T-cell (primary cell): ENCODE measurements at places on chromosomes 12 and 14.

GRCh38 chr12:7637615-7638014, 28.1 kb downstream of the APOBEC1 start:
- no peak for DNase-seq

DNA sequence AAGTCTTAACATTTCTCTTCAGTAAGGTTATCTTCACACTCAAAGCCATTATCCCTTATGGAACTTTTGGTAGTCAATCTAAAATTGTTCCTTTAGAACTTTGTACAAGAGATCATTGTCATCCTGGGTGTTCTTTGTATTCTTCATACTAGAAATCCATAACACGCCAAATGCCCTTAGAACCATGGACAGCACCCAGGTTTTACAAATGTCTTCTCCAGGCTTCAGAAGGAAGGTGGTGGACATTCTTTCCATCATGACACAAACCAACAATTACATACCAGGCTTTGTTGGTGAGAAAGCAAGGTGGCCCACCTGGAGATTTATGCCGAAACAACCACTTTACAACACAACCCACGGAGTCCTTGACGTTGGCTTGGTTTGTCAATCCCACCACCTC, 365.6 kb upstream of the TBX3 start:
- no peak for DNase-seq

DNA sequence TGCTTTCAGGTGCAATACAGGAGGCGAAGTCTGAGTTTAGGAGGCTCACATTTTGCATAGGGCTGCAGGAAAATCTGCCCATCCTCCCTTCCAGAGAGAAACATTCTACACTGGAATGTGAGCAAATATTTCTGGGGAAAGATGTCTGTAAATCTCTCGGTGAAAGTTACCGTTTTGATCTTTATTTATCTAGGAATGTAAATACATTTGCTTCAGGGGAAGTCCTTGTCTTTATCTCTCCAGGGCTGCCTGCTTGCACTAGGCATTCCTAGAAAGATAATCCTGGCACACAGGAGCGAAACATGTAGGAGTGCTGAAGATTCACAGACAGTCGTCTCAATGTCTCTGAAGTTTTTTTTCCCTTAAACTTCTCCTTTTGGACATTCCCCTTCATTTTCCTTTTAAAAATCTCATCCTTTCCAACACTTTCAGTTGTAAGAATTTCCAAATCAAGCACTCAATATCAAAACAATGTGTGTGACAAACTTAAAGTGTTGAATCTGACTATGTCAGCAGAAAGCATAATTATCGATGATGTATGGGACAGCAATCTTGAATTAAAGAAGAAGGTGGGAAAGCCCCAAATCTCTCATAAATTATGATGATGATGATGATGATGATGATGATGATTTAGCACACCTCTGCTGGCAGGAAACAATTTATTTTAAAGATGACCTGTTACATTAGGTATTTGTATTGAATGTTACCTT, 113.4 kb upstream of the RESF1 start:
- DNase-seq, result no peak

GRCh38 chr12:129868575-129868974, 35.2 kb downstream of the TMEM132D start:
- DNase-seq, result no peak

DNA sequence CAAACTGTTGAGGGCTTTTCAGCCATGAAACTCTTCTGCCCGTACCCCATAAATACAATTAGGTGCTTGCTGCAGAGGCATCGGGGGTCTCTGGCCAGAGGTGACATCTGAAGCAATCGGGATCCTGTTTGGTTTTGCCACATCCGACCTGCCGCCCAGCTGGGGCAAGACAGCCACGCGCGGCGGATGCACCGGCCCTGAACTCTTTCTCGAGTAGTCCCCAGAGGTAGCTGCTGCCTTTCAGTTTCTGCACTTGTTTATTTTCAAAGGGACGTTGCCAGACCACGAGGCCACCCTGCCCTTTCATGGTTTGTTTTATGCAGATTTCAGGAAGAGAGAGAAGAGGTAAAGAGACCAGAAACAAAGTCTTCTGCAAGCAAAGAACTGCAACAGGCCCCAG, 10.6 kb upstream of the MLXIP start:
- peak; percentile 50 for DNase-seq

DNA sequence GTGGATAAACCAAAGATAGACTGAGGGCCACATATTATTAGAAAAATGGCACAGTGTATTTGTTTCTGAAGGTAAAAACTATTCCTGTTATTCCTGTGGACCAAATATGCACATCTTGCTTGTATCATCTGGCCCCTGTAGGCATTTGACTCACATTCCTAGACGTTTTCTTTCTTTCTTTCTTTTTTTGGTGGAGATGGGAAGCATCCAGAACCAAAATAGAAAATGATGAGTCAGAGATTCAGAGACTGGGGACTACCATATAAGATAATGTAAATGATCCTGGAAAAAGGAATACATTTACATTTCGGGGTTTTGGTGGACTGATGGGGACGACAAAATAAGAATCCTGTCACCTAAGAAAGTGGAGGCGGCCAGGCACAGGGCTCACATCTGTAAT, 24.2 kb downstream of the TRIM9 start:
- DNase-seq, result no peak

DNA sequence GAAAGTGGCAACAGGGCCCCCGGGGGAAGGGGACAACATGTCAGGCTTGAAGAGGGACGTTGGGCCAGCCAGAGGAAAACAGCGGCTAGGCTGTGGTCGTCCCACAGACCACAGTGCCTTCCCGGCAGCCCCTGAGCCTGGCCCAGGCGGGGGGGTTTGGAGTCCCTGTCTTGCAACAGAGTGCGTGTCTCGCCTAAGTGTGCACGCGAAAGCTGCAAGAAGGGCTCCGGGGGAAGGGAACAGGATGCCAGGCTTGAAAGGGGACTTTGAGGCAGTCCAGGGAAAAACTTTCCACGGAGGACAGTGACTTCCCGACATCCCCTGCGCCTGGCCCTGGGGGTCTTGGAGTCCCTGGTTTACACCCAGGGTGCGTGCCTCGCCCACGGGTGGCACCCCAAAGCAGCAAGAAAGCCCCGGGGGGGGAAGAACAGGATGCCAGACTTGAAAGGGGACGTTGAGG, 157.5 kb upstream of the ALG10B start:
- no peak for DNase-seq

GRCh38 chr12:103814436-103814835, 26.6 kb downstream of the NT5DC3 start:
- no peak for DNase-seq

GRCh38 chr14:33908540-33909223, 42.2 kb downstream of the EGLN3 start:
- no peak for DNase-seq

DNA sequence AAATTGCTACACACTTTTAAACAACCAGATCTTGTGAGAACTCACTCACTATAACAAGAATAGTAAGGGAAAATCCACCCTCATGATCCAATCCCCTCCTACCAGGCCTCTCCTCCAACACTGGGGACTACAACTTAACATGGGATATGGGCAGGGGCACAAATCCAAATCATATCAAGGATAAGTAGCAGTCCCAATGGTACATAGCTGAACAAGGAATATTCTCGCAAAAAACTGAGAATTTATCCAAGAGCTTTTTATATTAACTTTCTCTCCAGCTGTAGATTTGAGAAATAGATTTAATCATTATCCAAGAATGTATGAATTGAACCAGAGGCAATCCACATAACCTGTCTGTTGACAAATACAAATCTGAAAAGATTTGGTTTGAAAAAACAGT, 185.2 kb downstream of the TMTC3 start:
- DNase-seq, result no peak

- DNase-seq, result peak; percentile 87
Measured at GRCh38 chr12:111444925-111445725, 39.4 kb downstream of the SH2B3 start.

GRCh38 chr12:27502021-27502435, 22.0 kb upstream of the PPFIBP1 start:
- no peak for DNase-seq

DNA sequence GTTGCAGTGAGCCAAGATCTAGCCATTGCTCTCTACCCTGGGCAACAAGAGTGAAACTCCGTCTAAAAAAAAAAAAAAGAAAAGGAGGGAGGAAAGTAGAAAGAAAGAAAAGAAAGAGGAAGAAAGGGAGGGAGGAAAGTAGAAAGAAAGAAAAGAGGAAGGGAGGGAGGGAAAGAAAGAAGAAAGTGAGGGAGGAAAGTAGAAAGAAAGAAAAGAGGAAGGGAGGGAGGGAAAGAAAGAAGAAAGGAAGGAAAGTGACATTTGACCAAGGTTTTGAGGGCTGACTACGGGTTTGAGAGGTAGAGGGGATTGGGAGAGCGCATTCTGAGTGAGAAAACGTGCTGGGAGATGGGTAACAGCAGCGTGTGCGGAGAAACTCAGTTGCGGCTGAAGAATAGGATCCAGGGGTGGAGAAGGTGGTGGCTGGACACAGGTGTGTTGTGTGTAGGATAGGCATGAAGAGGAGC, 521 bp upstream of the PAPLN start:
- no peak for DNase-seq

GRCh38 chr12:117134059-117134458, 34.8 kb upstream of the TESC start:
- peak; percentile 13 for DNase-seq

DNA sequence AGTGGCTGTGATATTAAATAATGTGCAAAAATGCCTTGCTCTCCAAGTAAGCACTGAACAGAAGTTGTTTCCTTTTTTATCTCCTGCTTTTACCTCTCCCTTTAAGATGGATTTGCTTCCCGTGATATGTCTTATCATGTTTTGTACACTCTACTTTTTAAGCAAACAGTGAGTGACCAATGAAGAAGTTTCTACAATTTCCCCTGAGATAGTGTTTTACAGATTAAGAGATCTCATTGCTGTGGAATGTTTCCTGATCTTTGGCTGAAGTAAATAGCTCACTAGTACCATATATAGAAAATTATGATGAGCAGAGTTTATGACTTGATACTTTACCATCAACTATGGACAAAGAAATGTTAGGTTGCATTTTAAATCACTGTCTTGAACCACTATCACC, 184.8 kb upstream of the PDE3A start:
- DNase-seq, result no peak

GRCh38 chr12:27592548-27592947, 68.5 kb downstream of the PPFIBP1 start:
- no peak for DNase-seq

- no peak for DNase-seq
Measured at GRCh38 chr12:6326316-6327228, 15.3 kb downstream of the TNFRSF1A start.

DNA sequence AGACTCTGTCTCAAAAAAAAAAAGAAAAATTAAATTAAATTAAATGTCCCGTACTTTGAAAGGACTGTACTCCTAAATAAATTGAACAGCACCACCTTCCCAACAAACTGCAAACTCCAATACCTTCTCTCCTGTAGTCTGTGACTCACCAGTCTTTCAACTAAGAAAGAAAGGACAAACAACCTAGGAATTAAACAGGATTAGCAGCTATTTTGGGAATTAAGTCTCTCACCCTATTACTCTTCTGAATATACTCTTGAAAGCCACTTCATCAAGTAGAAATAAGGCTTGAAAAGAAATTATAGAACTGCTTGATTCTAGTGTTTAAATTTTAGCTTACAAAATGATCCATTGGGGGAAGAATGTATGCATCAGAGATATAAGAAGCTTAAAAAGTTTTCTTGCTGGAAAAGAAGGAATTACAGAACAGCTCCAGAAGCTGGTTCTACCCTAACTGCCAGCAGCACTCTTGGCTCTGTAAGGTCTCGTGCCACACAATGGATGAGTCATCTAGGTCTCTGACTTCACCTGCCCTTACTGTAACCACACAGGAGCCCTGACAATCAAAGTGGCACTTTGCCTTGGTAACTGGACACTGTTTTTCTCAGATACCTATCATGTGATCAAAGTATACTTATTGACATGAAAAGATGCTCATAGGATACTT, 57.0 kb upstream of the CERS5 start:
- no peak for DNase-seq

- DNase-seq, result no peak
Measured at GRCh38 chr12:98439981-98440581, 75.3 kb upstream of the TMPO start.

- no peak for DNase-seq
Measured at GRCh38 chr12:12788131-12788530, 2.7 kb downstream of the APOLD1 start.

GRCh38 chr14:75833326-75834020, 148.3 kb downstream of the TGFB3 start:
- no peak for DNase-seq

DNA sequence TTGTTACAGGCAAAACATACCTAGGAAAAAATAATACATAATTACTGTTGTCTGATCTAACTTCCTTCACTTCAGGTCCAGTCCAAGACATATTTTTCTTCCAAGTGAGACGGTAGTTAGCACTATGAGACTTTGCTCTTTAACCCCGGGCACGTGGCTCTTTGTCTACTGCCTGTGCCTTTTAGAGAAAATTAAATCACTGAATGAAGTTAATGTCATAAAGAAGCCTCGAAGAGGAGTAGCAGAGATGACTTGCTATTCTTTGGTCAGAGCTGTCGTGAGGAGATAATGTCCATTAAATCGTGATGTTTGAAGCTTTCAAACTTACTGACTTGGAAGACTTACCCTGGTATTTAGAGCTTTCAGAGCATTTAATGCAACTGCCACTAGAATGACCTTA, 8.7 kb downstream of the TESPA1 start:
- DNase-seq, result no peak

GRCh38 chr14:75631453-75631831, 29.2 kb downstream of the ERG28 start:
- no peak for DNase-seq

- DNase-seq, result no peak
Measured at GRCh38 chr14:103684871-103685270, 30.4 kb downstream of the XRCC3 start.

DNA sequence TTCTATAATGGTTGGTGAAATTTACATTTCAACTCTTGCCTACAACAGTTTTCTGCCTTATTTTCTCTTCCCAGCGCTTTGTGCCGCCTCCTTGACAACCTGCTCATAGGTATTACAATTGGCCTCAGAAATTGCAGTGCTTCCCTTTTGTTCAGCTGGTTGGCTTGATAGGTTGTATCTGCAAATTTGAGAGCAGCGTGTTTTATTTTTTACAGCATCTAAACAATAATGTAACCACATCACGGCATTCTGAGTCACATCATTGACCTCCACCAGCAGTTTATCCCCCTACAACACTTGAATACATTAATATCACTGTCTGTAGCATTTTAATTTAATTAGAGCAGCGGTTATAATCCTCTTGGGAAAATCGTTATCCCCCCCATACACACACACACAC, 99.4 kb downstream of the ETV6 start:
- DNase-seq, result no peak

DNA sequence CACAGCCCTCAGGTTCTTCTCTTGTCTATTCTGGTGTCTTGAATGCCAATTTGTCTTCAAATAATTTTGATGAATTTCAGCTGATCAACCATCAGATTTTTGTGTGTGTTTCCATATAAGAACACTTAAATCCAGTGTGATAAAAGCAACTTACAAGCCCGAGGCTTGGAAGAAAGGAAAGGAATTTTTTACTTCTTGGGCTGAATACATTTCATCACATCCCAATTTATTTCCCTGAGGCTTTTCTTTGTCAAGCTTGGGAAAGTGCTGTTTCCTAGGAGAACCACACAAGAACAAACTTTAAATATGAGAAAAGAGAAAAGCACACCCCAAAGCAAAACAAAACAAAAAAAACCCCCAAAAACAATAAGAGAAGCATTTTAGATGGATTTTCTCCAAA, 26.6 kb downstream of the GPRC5D start:
- DNase-seq, result no peak
